ENCODE measurements at places on chromosomes 1 and 21.

DNA sequence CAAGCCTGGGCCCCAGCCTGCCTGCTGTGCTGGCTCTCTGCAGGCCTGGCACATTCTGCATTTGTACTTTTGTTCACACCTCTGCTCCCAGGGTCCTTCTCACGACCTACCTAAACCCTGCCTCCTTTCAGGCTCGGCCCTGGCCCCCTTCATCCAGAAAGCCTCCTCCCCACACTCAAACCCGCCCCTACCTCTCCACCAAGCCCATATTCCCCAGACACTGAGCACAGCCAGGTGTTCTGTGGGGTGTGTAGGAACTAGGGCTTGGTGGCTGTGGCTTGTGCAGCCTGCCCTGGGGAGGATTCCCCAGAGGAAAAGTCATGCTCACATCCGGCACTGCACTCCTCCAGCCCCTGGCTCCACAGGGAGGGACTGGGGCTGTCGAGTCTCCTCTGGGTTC is 8.2 kb upstream of the MIXL1 start:
- DNase-seq, result no peak

GRCh38 chr1:164754088-164754600 is 195.2 kb downstream of the PBX1 start:
- DNase-seq, result no peak

GRCh38 chr1:17207046-17207445 is 2.1 kb downstream of the PADI1 start:
- DNase-seq, result no peak

GRCh38 chr1:33441088-33441745 is 10.3 kb upstream of the PHC2 start:
- DNase-seq, result no peak

- no peak for DNase-seq
Observed at GRCh38 chr1:208536212-208536611, 292.0 kb upstream of the PLXNA2 start.

DNA sequence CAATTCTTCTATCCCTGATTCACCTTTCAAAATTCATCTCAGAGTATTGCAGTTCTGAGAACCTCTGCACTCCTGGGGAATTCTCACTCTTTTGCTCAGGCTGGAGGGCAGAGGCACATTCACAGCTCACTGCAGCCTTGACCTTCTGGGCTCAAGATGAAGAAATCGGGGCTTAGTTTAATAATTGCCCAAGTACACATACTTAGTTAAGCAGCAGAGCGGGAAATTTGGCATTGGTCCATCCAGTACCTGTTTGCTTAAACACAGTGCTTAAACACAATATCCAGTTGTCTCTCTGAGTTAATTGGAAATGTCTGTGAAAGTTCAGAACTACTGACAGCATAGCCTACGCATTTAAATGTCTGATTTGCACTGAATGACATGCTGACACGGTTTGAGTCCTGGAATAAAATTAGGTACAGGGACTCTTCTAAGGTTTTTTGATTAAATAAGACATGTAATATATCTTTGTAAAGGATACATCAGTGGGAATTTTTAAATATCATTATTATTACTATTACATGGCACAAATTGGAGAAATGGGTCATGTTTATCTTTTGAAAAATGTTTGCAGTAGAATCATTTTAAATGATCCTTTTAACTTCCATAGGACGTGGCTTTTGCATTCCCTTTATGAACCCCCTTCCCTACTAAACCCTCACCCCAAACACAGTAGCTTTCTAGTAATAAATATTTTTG is 337.4 kb downstream of the SRGAP2C start:
- no peak for DNase-seq

DNA sequence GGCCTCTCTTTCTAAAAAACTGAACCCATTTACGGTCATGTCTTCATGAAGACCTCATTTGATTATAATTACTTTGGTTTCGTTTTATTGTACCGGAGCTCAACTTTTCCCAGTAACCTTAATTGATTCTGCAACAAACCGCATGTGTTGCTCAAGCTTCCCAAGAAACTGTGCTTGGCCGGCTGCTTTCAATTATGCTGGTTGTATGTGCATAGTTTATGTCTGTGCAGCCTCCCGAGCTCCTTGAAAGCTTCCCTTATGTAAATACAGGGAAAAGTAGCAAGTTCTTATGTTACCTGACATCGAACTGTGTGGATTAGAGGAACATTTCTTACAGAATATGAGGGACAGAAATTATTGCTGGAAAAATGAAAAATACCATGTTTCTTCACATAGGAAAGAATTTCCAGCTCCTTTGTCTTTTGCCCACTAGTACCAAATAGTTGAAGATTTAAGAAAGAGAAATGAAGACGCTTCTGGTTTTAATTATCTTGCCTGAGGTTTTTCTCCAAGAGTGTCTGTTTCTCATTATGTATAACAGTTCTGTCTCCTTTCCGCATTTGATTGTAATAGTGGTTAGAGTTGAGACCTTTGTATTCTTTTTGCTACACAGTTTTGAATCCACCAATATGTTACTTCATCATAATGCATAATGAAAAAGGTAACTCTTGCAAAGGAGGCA is 2.1 kb downstream of the VCAM1 start:
- DNase-seq, result no peak

DNA sequence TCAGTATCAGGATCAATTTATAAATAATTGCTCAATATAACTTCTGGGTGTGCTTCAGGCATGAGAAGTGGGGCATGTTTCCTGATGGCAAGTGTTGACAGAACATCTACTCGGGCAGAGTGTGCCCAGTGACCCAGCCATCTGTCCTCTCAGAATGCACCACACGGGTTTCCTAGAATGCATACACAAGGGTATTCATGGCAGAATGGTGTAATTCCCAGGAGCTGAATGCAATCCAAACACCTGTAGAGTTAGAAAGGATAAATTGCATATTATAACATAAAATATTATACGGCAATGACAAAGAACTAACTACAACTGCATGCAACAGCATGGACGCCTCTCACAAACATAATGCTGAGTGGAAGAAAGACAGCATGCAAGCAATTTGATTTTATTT is 391.9 kb downstream of the SIPA1L2 start:
- DNase-seq, result no peak

DNA sequence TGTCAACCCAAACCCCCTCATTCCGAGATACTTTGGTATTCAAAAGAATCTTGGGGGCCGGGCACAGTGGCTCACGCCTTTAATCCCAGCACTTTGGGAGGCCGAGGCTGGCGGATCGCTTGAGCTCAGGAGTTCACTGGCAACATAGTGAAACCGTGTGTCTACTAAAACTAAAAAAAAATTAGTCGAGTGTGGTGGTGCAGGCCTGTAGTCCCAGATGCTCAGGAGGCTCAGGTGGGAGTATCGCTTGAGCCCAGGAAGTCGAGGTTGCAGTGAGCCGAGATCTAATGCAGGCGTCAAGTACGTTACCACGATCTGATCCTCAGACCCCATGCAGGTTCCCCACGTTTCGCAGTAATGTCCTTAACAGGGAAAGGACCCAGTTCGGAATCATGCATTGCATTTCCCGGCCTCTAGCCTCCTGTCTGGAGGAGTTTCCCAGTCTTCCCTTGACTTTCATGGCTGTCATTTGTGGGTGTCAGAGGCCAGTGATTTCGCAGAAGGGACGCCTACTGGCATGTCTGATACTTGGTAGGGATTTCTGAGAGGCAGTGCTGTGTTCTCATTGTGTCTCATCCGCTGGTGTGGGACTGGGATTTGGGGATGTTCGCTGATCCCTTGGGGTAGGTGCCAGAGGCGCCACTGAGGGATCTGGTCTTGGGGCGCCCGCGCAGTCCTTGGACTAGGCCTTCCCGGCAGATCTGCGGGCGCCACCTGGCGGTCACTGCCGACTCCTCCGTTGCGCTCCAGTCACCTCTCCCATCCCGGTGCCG is 39.3 kb upstream of the HMGN1 start:
- DNase-seq, result peak; percentile 95

GRCh38 chr21:46254208-46254975 is 25.8 kb upstream of the LSS start:
- no peak for DNase-seq

- no peak for DNase-seq
Observed at GRCh38 chr1:84410328-84411095, 12.2 kb downstream of the DNASE2B start.

- DNase-seq, result no peak
Observed at GRCh38 chr1:150376110-150376509, 12.2 kb downstream of the RPRD2 start.

- no peak for DNase-seq
Observed at GRCh38 chr21:42553435-42553834, 39.8 kb downstream of the SLC37A1 start.

DNA sequence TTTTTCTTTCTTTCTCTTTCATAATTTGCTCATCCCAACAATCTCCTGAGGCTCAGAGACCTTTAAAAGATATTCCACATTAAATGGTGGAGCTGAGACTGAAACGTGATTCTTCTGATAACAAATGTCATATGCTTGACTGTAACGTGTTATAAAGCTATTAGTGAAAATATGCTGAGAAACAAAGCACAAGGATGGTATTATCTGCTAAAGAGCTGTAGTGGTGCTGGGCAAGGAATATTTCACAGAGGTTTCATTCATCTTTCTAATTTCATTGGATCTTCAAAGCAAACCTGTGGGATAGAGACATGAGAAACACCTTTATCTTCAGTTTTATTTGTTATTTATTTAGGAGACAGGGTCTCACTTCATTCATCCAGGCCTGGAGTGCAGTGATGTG is 98.1 kb upstream of the WLS start:
- DNase-seq, result no peak

GRCh38 chr1:107877092-107877491 is 87.9 kb downstream of the VAV3 start:
- no peak for DNase-seq

DNA sequence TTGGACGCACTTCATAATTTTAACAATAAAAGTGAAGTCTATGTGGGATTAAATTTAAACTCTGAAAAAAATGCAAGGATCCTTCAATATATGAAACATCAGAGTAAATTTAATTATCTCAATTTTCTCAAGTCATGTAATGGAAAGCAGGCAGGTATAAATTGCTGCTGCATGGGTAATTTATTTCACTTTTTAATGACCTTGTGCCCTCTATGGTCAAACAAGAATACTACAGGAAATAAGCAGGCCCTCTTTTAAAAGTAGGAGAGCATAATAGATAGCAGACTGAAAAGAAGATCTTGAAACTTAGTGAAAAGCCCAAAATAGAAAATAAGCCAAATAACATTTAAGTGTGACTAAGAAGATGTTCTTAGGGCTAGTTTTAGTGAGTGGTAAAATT is 22.9 kb downstream of the BCAS2 start:
- no peak for DNase-seq

GRCh38 chr1:205294175-205294917 is 27.2 kb downstream of the NUAK2 start:
- DNase-seq, result no peak

GRCh38 chr1:202015662-202015937 is 5.2 kb downstream of the ELF3 start:
- DNase-seq, result no peak

DNA sequence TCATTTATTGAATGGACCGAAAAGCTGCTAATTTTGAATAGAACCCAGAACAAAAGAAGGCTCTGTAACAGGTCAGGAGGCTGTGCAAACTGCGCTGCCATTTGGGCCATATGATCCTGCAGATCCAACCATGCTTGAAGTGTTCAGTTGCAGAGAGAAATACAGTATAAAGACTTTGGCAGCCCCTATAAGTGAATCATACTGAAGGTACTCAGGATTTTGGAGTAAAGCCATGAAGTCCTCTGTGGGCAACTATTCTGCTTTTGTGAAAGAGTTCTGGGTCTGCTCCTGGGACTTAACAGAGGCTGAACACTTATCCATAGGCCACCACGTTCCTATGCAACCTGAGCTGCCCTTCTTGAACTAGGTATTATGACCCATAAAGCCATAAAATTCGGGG is 1613.6 kb upstream of the PRMT6 start:
- no peak for DNase-seq

DNA sequence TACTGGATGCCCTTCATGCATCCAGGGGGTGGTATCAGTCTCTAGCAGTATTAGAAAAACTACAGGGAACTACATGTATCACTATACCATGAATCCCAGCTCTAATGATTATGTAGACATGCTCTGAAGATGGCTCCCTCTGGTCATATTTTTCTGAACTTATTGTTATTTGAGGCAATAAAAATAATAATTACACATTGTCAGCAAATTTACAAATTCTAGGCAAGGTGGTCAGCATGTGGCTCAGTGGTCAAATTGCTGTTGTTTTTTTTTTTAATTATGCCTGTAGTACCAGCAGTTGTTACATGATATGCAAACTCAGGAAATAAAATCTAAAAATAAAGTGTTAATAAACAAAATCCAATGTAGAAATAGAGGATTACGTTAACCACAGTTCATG is 22.5 kb downstream of the ASTN1 start:
- DNase-seq, result no peak

DNA sequence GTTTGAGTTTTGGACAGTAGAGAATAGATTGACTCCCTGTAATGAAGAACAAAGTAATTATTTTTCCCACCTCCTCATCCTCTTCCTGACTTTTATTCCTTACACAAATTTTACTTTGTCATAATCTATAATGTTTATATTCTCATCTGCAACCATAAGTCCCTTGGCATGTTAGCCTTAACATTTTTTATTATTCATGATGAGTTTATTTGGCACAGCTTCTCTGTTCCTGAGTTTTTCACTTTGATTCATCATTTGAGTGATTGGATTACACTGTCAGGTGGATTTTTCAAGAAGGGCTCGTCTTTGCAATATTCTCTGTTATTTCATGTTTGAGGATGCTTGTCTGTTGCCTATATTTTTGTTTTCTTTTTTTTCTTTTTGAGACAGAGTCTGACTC is 35.7 kb downstream of the TNFRSF8 start:
- no peak for DNase-seq

DNA sequence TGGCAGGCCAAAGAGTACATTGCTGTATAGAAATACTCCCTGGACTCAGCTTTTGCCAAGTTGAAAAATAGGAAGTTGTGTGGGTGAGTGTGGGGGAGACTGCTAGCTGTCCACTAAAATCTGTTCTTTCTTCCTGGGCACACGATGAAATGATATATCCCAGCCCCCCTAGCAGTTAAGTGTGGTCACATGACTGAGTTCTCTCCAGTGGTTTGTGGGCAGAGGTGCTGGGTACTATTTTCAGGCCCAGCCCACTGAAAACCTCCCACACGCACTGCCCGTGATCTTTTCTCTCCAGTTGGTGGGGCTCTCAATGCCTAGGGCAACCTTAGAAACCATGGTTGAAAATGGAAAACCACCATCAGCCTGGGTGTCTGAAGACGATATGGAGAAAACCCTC is 119.7 kb upstream of the LMO4 start:
- no peak for DNase-seq

DNA sequence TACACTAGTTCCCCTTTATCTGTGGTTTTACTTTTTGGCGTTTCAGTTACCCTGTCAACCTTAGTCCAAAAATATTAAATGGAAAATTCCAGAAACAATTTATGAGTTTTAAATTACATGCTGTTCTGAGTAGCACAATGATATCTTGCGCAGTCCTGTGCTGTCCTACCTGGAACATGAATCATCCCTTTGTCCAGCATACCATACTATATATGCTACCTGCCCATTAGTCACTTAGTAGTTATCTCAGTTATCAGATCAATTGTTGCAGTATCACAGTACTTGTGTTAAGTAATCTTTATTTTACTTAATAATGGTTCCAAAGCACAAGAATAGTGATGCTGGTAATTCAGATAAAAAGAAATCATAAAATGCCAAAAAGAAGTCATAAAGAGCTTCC is 52.7 kb downstream of the AGBL4 start:
- no peak for DNase-seq
